H54 (cell line): ENCODE measurements at places on chromosomes 16 and 17.

- DNase-seq: no peak
Observed at GRCh38 chr17:6676802-6677157, 25.2 kb downstream of the C17orf100 start.

DNA sequence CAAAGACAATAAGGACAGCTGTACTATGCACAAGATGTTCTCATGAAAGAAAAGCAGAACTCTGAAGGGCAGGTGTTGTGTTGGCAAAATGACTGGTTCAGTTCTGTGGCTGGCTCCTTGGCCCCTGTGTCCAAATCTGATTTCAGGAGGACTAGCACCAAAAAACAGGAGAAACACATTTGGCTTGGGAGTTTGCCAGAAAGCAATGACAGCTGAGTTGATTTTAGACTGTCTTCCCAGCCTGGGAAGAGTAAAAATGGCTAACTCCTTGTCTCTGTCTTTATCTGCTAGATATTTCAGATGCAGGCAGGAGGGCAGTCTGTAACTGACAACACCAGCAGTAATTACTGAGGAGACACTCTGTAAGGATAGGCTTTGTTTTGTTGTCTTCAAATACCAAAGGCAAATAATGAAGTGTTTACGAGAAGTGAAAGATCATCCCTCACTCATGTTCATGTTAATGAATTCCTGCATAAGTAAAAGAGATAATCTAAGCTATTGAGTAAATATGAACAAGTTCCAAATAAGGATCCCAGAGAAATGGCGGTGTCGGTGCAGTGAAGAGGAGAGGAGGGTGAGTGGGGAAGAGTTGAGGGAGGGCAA is 989.0 kb downstream of the CDH11 start:
- DNase-seq: no peak

- peak; percentile 51 for DNase-seq
Observed at GRCh38 chr17:81722184-81723120, 10.4 kb downstream of the SLC25A10 start.

DNA sequence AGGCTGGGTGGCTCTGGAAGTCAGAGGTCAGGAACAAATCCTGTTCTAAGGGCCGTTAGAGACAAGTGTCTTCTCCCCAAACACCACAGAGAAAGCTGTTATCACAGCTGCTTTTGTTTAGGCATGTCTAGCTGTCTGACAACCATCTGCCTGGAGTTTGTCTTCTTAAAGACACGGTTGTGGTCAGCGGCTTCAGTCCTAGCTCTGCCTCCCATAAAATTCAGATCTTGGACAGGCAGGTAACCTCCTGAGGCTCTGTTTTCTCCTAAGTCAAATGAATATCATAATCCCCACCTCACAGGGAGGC is 2.3 kb upstream of the ITGA3 start:
- no peak for DNase-seq

DNA sequence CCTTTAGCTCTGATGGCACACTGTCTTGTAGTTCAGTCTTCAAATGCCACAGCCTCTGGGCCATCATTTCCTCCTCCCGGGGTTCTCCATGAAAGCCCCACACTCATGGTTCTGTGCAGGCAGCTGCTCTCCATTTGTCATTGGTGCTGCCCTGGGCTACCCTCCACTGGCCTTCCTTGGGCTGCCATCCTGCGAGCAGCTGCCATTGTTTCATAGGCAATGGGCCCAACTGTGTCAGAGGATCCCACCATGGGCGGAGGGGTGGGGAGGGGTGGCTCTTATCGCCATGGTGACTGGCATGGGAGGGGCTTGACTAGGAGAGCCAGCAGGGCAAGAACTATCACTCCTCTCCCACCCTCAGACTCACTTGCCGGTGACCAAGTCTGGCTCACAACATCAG is 38.6 kb upstream of the BRD7 start:
- no peak for DNase-seq
